ENCODE measurements at places on chromosomes 6 and 20.
A peak's percentile ranks its signal among the peaks of the same experiment; 100 is the strongest.

DNA sequence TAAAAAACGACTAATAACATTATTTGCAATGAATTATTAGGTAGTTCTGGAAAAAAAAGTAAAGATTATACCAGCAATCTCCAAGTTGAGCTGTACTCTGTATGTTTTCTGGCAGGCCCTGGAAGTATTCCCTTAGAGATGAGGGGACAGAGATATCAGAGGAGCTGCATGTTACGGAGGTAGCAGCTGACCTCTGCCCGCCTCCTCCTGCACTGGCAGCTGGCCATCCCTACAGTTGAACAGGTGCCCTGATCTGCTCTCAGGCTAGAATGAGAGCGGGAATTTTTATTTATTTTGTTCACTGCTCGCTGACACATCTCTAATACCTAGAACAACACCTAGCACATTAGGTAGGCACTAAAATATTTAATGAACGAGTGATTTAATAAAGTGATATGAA, 23.1 kb downstream of the FBXL4 start:
- peak; percentile 50 for DNase-seq
- H3K27me3 ChIP-seq = no peaks in the 10 kb centered on the region
- peaks cover 12% of the 10 kb centered on the region for H3K36me3 ChIP-seq
- no peaks in the 10 kb centered on the region for H3K4me1 ChIP-seq

DNA sequence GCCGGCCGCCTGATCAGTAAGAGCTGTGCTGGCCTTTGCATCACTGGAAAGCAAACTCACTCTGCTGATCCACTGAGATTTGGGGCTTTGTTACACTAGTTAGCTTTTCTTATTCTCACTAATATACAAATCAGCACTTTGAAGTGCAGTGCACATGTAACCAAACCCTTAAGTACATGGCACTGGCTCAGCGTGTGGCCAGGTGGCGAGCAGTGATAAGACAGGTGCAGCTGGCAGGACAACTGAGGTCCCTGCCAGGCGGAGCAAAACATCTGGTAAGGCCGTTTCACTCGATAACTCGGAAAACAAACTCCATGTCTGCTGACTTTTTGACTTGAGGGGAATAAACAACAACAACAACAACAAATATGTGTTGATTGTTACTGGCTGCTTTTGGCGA, 11.0 kb downstream of the GFRA4 start:
- H3K4me1 ChIP-seq = no peaks in the 10 kb centered on the region
- no peak overlapping the region for H3K4me3 ChIP-seq
- peak; percentile 21 for DNase-seq
- H3K27ac ChIP-seq = no peak overlapping the region
- H3K27me3 ChIP-seq = no peaks in the 10 kb centered on the region

DNA sequence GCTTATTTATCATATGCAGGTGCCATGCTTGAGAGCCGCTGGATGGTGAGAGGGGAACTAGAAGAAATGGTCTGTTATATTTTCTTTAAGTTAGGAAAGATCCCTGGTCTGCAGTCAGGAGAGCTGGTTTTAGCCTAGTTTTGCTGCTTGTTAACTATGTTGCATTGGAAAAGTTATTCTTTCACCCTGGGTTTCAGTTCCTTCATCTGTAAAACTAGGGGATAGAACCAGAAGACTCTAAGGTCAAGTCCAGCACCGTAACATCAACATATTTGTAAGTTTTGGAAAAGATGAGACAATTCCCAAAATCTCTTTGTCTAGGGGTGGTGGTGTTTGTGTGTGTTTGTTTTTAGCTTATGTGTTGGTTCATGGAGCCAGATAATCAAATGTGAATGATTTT, 304.0 kb downstream of the QKI start:
- H3K27ac ChIP-seq = no peak overlapping the region
- no peak for DNase-seq
- H3K4me1 ChIP-seq = no peaks in the 10 kb centered on the region
- no peak overlapping the region for H3K4me3 ChIP-seq

- DNase-seq = no peak
- H3K27me3 ChIP-seq = no peaks in the 10 kb centered on the region
- H3K4me3 ChIP-seq = no peak overlapping the region
- H3K36me3 ChIP-seq = no peaks in the 10 kb centered on the region
These were observed 80.8 kb downstream of the SLC22A23 start for GRCh38 chr6:3376064-3376463.

DNA sequence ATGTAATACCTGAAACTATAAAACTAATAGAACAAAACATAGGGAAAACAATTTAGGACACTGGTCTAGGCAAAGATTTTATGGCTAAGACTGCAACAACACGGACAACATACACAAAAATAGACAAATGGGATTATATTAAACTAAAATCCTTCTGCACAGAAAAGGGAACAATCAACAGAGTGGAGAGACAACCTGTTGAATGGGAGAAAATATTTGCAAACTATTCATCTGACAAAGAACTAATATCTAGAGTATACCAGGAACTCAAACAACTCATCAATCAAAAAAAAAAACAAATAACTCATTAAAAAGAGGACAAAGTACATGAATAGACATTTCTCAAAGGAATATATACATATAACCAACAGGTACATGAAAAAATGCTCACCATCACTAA, 174.5 kb downstream of the FNDC1 start:
- no peak overlapping the region for H3K27ac ChIP-seq
- no peak overlapping the region for H3K4me3 ChIP-seq
- no peaks in the 10 kb centered on the region for H3K36me3 ChIP-seq
- H3K27me3 ChIP-seq = no peaks in the 10 kb centered on the region
- H3K4me1 ChIP-seq = no peaks in the 10 kb centered on the region

- no peak overlapping the region for H3K4me3 ChIP-seq
- H3K36me3 ChIP-seq = no peaks in the 10 kb centered on the region
- no peak for DNase-seq
These were observed 78.6 kb upstream of the THBS2 start for GRCh38 chr6:169332250-169332649.

GRCh38 chr20:32153771-32154170, 44.3 kb downstream of the TM9SF4 start:
- no peak overlapping the region for H3K4me3 ChIP-seq
- no peaks in the 10 kb centered on the region for H3K27me3 ChIP-seq
- no peak overlapping the region for H3K27ac ChIP-seq
- H3K36me3 ChIP-seq = no peaks in the 10 kb centered on the region
- no peak for DNase-seq
- H3K4me1 ChIP-seq = no peaks in the 10 kb centered on the region

DNA sequence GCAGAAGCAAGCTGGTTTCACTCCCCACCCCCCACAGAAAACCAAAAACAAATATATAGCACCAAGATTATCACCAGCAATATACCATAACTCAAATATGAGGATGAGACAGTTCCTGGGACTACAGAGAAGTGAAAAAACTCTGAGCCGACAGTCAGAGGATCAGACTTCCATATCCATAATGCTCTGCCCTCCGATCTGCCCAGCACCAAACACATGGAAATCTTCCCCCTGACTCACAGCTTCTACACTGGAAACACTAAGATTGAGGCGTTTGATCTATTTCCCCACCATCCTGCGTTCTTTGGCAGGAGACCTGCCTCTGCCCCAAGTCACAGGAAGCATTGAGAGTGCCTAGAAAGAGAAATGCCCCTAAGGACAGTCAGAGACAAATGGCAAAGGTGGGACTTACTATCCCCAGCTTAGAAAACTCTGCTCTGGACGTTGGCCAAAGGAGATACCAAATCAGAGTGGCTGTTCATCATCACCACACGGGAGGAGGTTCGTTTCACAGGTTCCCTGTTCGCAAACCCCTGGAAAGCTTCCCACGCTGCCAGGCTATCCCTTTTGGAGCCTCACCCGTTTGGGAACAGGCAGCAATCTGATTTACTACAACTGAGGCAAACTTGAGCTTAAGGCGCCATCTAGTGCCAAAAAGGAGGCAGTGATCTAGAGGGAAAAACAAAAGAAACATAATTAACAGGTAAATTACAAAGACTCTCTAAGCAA, 48.7 kb upstream of the SRSF6 start:
- H3K27ac ChIP-seq = no peak overlapping the region
- no peaks in the 10 kb centered on the region for H3K27me3 ChIP-seq
- H3K36me3 ChIP-seq = no peaks in the 10 kb centered on the region
- DNase-seq = no peak
- no peak overlapping the region for H3K4me3 ChIP-seq

GRCh38 chr6:166782520-166782919, 155.5 kb upstream of the RPS6KA2 start:
- no peak overlapping the region for H3K27ac ChIP-seq
- no peaks in the 10 kb centered on the region for H3K36me3 ChIP-seq
- no peak overlapping the region for H3K4me3 ChIP-seq
- DNase-seq = no peak

- H3K27me3 ChIP-seq = no peaks in the 10 kb centered on the region
- DNase-seq = no peak
- H3K4me1 ChIP-seq = no peaks in the 10 kb centered on the region
- H3K4me3 ChIP-seq = no peak overlapping the region
These were observed 140.6 kb upstream of the SCGN start for GRCh38 chr6:25511376-25511775.

DNA sequence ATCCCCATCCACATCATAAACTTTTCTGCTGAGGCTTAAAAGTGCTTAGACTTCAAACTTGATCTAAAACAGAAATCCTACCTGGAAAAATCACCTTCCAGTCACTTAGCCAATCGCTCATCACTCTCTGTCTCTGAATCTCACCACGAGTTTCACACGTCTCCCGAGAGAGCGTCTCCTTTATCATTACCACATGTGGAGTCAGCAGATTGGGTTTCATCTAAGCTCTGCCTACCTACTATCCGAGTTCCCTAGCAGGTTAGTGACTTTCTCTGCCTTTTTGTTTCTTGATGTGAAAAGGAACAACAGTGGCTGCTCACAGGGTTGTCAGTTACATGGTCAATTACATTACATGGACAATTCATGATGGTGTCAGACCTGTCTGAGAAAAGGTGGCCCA, 286.2 kb downstream of the ESR1 start:
- no peak overlapping the region for H3K27ac ChIP-seq
- H3K27me3 ChIP-seq = no peaks in the 10 kb centered on the region
- H3K4me1 ChIP-seq = no peaks in the 10 kb centered on the region
- DNase-seq = no peak
- no peaks in the 10 kb centered on the region for H3K36me3 ChIP-seq

- H3K4me3 ChIP-seq = no peak overlapping the region
- DNase-seq = no peak
- H3K36me3 ChIP-seq = no peaks in the 10 kb centered on the region
- H3K27ac ChIP-seq = peak overlapping the region; percentile 45
- no peaks in the 10 kb centered on the region for H3K4me1 ChIP-seq
These were observed 93.1 kb upstream of the HIVEP1 start for GRCh38 chr6:11918739-11919605.

- no peaks in the 10 kb centered on the region for H3K4me1 ChIP-seq
- no peak overlapping the region for H3K27ac ChIP-seq
- no peaks in the 10 kb centered on the region for H3K27me3 ChIP-seq
- no peak overlapping the region for H3K4me3 ChIP-seq
- no peaks in the 10 kb centered on the region for H3K36me3 ChIP-seq
- no peak for DNase-seq
These were observed 25.3 kb upstream of the TTPAL start for GRCh38 chr20:44450281-44450889.

DNA sequence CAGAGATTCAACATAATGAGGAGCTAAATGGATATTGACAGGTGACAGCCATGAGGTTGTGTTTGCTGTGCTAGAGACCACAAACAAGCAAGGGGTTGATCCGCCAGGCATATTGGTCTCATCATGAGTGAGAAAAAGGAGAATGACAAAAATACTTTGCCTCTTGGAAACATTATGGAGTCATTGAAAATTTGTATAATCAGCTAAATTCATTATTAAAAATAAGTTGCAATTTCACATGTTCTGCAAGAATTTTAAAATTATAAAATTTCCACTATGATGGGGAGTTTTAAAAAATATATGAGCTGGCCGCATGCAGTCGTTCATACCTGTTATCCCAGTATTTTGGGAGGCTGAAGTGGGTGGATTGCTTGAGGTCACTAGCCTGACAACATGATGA, 912.3 kb upstream of the SLC35B3 start:
- no peak for DNase-seq
- H3K27me3 ChIP-seq = no peaks in the 10 kb centered on the region
- no peak overlapping the region for H3K27ac ChIP-seq
- no peaks in the 10 kb centered on the region for H3K4me1 ChIP-seq
- no peaks in the 10 kb centered on the region for H3K36me3 ChIP-seq
- H3K4me3 ChIP-seq = no peak overlapping the region

DNA sequence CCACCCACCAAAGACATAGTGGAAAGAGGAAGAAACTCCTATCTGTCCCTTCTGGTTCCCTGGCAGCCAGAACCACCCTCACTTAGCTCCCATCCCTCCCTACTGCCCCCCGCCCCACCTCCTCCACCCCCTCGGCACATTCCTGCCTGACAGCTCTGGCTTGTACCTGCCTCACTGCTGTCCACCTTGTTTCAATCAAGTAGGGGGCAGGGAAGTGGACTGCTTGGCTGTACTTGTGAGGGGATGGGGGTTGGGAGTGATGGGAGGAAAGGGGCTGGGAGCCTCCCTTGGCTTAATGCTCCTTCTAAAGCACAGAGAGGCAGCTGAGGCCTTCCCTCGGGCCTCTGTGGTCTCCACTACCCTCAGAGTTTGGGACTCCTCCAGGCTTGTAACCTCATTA, 22.1 kb upstream of the ZNF76 start:
- no peaks in the 10 kb centered on the region for H3K27me3 ChIP-seq
- H3K36me3 ChIP-seq = no peaks in the 10 kb centered on the region
- no peaks in the 10 kb centered on the region for H3K4me1 ChIP-seq
- no peak overlapping the region for H3K4me3 ChIP-seq

DNA sequence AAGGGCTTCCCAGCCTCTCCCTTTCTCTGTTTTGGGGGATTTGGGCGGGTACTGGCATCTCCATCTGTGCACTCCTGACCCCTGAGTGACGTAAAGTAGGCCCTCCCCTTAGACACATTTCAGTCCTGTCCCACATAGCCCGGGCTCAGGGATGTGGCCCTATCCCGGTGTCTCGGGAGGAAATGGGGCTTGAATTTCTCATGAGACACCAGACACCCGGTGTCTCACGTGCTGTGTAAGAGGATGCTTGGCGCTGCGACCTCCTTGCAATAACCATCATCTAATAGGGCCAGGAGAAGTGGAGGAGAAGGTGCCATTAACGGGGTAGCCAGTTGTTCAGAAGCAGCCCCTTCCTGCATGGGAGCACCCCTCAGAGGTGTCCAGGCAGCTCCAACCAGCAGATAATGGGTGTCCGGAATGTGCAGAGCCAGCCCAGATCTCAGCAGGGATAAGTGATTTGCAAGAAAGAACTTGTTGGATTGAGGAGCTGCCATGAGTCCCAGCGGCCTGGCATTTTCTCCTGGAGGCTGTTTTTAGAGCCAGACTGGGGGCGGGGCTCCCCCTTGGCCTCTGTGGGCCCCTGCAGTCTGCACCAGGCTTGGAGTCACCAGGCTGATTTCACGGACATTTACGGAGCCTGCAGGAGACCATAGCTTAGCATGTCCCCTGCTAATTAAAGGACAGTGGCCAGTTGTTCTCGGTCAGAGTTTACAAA, 372.0 kb downstream of the PREX1 start:
- DNase-seq = no peak
- H3K27ac ChIP-seq = no peak overlapping the region
- H3K36me3 ChIP-seq = no peaks in the 10 kb centered on the region
- no peaks in the 10 kb centered on the region for H3K27me3 ChIP-seq

GRCh38 chr20:49343246-49343645, 65.4 kb upstream of the ZNFX1 start:
- no peaks in the 10 kb centered on the region for H3K4me1 ChIP-seq
- H3K4me3 ChIP-seq = no peak overlapping the region
- no peaks in the 10 kb centered on the region for H3K27me3 ChIP-seq
- H3K36me3 ChIP-seq = no peaks in the 10 kb centered on the region
- no peak for DNase-seq
